ENCODE measurements at places on chromosomes 4 and X. TPM values are rescaled to one million over a fixed set of nuclear protein-coding genes. Genes with fewer than 3 reads are reported as not detected.

DNA sequence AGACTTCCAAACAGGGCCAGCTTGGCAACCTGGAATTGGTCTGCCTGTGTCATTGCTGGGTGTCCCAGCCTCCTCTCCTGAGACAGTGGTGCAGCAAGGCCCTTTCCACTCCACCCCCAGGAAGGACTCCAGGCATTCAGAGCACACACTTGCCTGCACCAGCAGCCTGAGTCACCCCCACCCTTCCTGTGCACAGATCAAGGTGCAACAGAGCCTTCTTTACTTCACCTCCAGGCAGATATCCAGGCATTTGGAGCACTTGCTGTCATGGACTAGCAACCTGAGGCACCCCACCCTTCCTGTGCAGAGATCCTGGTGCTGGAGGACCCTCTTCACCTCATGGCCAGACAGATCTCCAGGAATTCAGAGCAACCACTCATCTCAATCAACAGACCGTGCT lies 135.8 kb downstream of the GASK1B start:
- no peak for DNase-seq

NAT8L gene
- polyA plus RNA-seq, result 6.4 TPM

BTC gene
- 7.8 TPM for polyA plus RNA-seq

- no peak for DNase-seq
These were observed 87.4 kb downstream of the ADGRA3 start for GRCh38 chr4:22428441-22428840.

TMPRSS11F gene
- polyA plus RNA-seq, result 0.12 TPM

DNA sequence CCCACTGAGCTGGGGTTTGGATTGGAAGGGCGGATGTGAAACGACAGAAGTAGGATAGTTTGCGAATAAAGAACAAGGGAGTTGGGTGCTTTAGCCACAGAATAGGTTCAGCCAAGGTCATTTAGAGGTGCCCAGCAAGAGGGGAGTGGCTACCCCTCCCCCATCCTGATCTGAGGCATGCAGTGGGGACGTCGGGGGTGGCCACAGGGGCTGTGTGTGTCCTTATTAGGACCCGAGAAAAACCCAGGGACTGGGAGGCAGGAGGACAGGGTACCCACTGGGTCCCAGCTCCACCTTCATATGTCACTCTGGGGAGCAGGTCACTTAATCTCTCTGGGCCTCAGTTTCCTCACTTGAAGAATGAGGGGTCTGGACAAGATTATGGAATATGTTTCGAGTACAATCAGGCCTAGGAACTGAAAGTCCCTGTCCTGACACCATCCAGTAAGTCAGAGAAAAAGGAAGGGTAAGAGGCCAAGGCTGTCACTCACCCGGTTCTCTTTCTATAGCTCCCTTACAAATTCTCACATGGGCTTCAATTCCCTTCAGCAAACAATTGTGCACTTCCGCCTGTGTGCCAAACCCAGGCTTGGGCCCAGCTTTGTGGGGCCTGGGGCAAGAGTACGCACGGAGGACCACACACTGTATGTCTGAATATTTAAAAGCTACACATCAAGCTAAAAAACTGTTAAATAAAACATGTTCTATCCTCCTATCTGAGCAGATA lies 4.2 kb upstream of the NYX start:
- DNase-seq, result no peak

KCTD8 gene
- 4.0 TPM for polyA plus RNA-seq

GRCh38 chrX:39631276-39632229 lies 466.2 kb downstream of the BCOR start:
- DNase-seq, result no peak

GRCh38 chr4:168384437-168385141 lies 66.0 kb upstream of the DDX60 start:
- DNase-seq, result no peak

MTTP gene
- 13.7 TPM for polyA plus RNA-seq

PLXNB3 gene
- 1.5 TPM for polyA plus RNA-seq

DMRTC1 gene
- not detected for polyA plus RNA-seq

- DNase-seq, result no peak
These were observed 37.6 kb downstream of the ARAP2 start for GRCh38 chr4:36206603-36207311.

DNA sequence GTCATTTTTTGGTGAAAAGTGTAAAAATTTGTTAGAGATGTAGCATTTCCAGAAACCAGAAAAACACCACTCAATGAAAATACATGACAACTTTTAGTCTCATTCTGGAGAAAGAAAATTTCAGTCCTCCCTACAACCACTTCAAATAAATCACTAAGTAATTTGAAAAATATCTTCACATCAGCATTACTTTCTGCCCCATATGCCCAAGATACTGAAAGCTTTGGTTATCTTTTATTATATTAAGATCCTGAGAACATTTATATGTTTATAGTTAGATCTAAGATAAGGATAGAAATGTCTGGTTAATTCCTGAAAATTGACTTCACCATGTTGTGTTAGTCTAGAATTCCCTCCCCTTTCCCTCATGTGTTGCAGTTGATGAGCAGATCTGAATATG lies 119.0 kb downstream of the ADGRL3 start:
- no peak for DNase-seq

- DNase-seq, result no peak
These were observed 6.3 kb downstream of the GABRA4 start for GRCh38 chr4:46986922-46987638.

- DNase-seq, result no peak
These were observed 180.0 kb downstream of the MGST2 start for GRCh38 chr4:139845453-139846093.

SPIN2A gene
- polyA plus RNA-seq, result 4.3 TPM

TMPRSS11B gene
- polyA plus RNA-seq, result 0.08 TPM

DNA sequence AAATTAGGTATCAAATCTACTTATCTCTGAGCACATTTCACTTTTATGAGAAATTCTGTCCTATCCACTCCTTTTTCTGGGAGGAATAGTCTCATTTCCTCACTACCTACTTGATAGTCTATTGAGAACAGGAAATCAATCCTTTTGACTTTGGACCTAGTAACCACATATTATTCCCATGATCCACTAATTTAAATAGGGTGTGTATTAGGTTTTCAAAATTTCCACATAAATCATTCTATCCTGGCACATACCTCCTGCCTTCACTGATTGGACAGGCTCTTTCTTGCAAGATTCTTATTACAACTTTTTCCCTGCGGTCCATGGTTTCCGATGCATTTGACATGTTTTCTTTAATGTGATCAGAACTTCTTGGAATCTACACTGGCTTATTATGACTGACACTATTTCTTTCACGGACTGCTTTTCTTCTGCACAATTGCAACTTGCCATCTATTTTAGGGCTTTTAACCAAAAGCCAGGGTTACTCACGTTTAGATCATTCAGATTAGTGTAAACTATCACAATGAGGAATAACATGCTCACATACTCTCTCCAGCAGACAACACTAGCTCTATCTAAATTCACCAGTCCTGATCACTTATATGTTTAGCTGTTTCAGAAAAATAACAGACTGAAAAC lies 419.9 kb upstream of the SLIT2 start:
- no peak for DNase-seq

GLRA2 gene
- 0.52 TPM for polyA plus RNA-seq

PTTG2 gene
- polyA plus RNA-seq, result not detected

GRCh38 chrX:139905051-139905450 lies 27.8 kb downstream of the ATP11C start:
- DNase-seq, result no peak

SLC26A1 gene
- polyA plus RNA-seq, result 10.0 TPM

SH3RF1 gene
- polyA plus RNA-seq, result 30.1 TPM

MAML3 gene
- polyA plus RNA-seq, result 17.2 TPM

GRCh38 chr4:148052448-148052847 lies 320.6 kb downstream of the ARHGAP10 start:
- no peak for DNase-seq

- DNase-seq, result peak; percentile 66
These were observed 145.1 kb downstream of the CBR4 start for GRCh38 chr4:168864821-168865541.

DNA sequence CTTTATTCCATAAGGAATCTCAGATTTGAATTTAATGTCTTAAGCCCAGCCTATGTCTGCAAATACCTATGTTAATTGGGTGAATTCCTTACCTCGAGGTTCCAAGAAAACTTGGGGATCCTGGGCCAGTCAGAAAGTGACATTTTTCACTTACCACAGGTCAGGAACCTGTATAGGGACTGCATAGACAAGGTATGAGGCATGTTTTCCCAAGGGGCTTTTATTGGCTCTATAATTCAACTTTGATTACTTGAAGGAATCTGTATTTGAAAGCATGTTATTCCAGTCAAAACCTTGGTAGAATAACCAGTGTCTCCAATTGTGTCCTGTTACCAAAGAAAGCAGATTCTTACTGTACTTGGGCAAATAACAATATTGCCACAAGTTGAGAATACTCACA lies 8.5 kb upstream of the MPP1 start:
- no peak for DNase-seq

DNA sequence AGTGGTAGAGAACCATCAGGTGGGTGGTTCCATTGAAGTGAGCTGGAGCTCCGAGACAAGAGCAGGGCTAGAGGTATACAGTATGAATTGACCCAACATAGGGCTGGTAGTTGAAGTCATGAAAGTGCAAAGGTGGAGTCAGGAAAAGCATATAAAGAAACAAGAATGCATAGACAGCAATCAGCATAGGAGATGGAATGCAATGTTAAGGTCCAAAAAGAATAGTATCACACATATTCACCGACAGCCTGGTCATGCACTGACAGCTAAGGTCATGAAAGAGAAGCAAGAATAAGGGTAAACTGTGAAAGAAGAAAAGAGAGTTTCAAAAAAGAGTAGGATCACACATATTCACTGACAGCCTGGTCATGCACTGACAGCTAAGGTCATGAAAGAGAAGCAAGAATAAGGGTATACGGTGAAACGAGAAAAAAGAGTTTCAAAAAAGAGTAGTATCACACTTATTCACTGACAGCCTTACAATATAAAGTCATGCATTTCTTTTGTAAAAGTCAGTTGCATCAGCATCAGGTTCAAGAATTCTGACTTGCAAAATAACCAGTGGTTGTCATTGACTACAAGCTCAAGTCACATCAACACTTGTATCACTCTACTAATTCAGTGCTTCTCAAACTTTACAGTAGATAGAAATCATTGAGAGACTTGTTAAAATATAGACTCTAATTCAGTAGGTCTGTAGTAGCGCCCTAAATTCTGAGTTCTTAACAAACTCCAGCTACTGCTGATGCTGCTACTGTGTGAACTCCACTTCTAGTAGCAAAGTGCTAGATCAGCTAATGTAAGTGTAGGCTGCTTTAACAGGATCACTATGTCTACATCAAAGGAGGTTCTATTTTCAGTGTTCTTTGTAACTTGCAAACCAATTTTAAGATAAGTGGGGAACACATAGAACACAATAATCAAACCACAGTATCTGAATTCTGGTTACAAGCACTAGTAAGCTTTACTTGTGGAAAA lies 221.9 kb downstream of the PDGFC start:
- no peak for DNase-seq

GRCh38 chr4:85543832-85544231 lies 68.9 kb downstream of the ARHGAP24 start:
- no peak for DNase-seq

- no peak for DNase-seq
These were observed 32.9 kb downstream of the SLC2A9 start for GRCh38 chr4:9988363-9988749.

DIPK2B gene
- 9.9 TPM for polyA plus RNA-seq

GPC3 gene
- 1,367 TPM for polyA plus RNA-seq

DNA sequence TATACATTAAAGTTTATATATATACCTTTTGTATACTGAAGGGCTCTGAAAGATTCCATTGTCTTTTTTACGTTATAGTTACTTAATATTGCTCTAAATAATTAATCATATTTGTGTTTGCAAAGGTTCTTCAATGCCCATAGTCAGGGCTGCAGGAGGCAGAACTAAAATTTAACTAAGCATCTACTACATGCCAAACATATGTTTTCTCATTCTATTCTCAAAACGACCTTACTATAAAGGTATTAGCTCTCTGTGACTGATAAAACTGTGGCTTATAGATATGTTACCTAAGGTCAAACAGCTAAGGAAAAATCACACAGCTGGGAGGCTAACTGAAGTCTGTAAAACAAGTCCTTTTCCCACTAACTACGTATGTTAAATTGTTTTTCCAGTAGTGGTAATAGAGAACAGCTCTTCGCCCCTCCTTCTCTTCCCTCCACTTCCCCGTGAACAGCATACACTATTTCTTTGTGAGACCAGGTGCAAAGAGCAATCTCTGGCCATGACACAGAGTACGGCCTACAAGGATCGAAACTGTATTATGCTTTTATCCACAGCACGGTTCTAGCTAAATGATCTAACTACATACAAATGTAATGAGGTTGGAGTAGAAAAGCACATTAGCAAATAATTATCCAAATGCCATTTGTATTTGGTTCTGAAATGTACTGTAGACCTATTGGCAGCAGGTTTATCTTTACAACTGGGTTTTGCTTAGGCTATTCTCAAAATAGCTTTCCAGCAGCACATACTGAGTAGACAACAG lies 1.7 kb downstream of the CNOT6L start:
- DNase-seq, result peak; percentile 14

IGFBP7 gene
- polyA plus RNA-seq, result 463 TPM

MAGEB10 gene
- 0.07 TPM for polyA plus RNA-seq

DNA sequence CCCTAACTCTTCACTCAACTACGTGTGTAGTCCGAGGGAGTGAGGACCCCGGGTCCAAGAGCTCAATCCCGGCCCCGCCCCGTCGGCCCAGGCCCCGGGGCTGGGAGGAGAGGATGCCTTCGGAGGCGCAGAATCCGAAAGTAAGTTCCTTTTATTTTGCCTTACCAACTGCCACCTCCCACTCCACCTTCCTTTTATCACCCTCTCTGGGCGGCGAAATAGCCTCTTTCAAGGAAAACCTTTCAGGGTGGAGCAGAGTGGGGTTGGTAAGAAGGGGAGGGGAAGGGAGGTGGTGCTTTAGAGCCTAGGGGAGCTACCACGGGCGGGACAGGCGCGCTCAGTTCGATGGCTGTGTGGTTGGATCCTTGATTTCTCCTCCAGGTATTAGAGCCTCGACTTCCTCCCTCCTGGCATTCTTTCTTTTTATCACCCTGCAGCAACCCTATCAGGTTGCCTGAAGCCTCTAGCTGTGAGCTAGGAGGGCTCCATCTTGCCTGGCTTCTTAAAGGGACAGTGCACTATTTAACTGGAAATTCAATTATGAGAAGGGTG lies 191.2 kb downstream of the RRAGB start:
- DNase-seq, result peak; percentile 26

DNA sequence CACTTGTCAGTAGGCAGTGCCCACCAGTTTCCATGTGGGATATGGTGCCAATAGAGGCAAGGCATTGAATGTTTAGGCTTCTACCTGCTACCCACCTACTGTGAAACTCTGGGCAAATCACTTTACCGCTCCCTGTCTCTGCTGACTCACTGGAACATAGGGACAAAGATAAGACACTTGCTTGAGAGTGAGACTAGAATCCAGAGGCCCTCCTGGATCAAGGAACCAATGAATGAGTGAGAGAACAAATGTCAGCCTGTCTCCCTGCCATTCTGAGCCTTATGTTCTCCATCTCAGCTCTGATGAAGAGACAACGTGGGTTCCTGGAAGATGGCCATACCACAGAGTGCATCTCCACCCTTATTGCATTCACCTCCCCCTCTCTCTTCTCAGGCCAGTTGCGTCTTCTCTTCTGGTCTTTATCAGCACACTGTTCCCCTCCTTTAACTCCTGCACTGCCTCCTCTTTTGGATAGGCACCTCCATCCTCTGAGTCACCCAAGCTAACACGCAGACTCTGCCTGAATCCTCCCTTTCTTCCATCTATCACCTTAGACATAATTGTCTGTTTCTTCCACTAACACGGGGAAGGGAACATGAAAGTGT lies 15.4 kb upstream of the PRRG3 start:
- no peak for DNase-seq

GRCh38 chrX:123859846-123860838 lies at the start of gene XIAP:
Gene XIAP (plus strand): TSS chrX:123860053. CDS start chrX:123885663, 25,610 bp downstream.
- peak; percentile 63 for DNase-seq

XG gene
- 0.65 TPM for polyA plus RNA-seq

GRCh38 chr4:88242144-88242543 lies 42.2 kb downstream of the PPM1K start:
- peak; percentile 38 for DNase-seq

PCDH19 gene
- 2.2 TPM for polyA plus RNA-seq
